ENCODE measurements at places on chromosomes 2 and 18. TPM values are rescaled to one million over a fixed set of nuclear protein-coding genes. Genes with fewer than 3 reads are reported as not detected.

DNA sequence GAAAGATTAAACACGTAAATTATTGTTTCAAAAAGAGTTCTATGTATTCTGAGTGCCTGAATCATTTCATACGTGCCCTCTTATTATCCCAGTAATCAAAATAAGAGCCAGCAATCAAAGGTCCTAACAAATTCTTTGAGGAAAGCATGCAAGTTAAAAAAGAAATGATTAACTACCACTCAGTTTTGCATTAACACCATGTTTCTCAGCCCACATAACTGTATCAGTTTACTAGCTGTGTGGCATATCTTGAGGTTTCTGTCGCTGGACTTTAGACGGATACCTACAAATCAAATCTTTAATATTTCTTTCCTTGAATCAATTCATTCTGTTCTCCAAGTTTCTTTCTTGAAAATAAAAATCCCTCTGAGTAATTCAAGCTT lies 668.9 kb upstream of the CHAC2 start:
- no peak for DNase-seq

DNA sequence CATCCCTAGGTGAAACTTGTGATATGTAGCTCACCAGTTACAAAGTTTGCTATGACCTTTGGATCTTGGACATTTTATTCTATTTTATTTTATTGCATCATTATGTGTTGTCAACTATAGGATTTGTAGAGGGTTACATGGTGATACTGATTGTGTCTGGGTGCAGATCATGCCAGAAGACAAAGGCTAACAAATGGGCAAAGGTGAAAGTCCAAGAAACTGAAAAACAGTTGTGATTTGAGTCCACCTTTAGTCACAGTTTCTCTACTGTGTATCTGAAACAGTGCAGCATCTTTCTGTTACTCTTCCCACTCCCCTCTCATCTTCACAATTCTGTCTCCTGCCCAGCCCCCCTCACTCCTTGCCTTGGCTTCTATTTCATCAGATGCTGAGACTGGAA lies 111.9 kb upstream of the LYPD6 start:
- no peak for DNase-seq

GRCh38 chr2:212727751-212728150 lies 189.1 kb upstream of the ERBB4 start:
- DNase-seq, result no peak

- DNase-seq, result no peak
Measured at GRCh38 chr18:49565612-49566011, 3.8 kb downstream of the LIPG start.

Gene C2orf66
- not detected for total RNA-seq

GRCh38 chr18:76823587-76824011 lies 1.2 kb downstream of the ZNF236 start:
- no peak for DNase-seq

DNA sequence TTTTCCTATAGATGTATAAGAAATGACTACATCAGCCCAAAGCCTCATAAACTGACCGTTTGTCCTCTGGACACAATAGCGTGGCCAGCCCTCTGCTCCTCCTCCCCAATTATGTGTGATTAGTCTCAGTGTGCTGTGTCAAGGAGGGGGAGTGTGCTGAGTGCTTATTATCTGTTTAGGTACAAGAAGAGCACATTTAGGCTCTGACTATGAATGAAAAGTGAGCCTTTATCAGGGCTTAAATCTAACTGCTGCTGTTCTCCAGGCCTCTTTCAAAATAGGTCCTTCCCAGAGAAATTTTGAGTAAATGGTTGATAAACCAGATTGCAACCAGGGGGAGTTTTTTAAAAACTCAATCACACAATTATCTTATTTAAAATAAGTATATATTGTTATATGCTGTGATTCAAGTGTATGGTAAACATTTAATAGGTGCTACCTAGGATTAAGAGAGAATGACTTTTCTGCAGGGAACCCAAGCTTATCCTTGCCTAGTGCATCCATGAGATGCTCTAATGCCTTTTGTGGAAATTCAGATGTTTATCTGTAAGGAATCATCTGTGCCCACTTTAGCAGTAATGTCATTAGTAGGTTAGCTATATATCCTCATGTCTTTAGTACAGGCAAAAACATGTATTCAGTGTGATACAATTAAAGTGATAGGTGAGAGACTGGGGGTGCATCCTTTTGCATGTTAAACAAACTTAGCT lies 168.7 kb upstream of the SIX3 start:
- no peak for DNase-seq

- DNase-seq, result no peak
Measured at GRCh38 chr2:172228177-172228808, 125.6 kb upstream of the DLX2 start.

Gene TRMT61B
- 24.6 TPM for total RNA-seq

Gene REG3A
- total RNA-seq, result not detected

DNA sequence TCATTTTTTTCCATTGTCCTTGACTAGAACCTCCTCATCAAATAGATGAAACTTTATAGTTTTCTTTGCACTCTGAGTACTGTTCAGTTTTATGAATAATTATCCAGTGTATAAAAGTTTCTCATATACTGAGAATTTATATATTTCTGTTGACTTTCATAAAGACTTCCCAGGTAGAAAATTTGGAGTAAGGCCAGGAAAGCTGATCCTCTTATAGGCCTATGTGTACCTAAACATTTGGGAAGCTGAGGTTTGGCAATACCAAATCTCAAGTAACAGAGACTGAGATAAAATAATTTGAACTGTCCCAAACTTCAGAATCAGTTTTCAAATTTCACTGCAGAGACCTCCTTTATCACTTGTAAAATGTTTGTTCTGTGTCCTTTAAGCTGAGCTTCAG lies 43.4 kb downstream of the CCDC102B start:
- DNase-seq, result no peak

Gene PROM2
- 0.32 TPM for total RNA-seq

DNA sequence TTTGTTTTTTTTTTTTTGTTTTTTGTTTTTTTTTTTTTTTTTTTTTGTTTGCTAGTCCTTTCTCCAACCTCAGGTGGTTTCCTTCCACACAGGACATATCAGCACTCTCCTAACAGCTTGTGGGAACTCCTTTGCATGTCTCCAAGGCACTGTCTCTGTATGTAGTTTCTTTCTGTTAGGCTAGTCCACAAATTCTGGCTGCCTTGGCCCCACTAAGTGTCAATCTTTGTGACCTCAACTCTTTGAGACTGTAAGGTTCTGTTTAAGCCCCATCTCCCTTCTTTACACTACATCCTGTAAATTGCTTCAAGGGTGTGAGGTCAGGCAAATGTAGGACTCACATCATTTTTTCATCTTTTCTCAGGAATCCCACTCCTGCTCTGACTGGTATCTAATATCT lies 85.1 kb downstream of the NCOA1 start:
- no peak for DNase-seq

DNA sequence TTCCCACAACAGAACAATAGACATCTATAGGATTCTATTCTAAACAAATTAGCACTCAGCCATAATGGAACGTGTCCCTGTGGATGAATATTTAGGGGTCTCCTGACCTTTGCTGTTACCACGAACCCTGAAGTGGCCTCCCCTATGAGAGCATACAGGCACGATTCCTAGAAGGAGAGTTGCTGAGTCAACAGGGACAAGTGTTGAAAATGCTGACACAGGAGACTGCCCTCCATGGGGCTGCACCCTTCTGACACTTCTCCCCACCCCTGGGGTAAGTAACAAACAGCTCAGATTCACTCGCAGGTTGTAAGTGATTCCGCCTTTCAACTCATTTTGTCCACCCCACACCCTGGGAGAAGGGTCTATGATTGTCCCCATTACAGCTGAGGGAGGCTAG lies 14.1 kb upstream of the STK25 start:
- no peak for DNase-seq

DNA sequence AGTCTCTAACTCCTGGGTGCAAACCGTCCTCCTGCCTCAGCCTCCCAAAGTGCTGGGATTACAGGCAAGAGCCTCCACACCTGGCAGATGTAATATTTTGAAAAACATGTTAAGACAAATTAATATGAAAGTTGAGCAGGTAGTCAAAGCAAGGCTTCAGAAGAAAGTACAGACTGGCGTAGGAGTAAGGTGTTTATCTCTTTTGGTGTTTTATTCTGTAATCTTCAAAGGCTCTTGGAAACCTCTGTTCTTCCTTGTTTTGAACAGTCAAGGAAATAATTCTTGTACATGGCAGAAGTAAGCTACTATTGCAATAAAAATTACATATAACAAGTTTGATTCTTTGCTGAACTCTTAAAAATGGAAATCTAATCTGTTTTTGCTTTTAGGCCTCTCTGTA lies 5.3 kb downstream of the RNF138 start:
- no peak for DNase-seq

Gene CDH2
- total RNA-seq, result 293 TPM

Gene SNORC
- total RNA-seq, result 0.46 TPM

Gene LYPD1
- total RNA-seq, result not detected

GRCh38 chr18:29056800-29057199 lies 879.9 kb upstream of the CDH2 start:
- DNase-seq, result no peak

GRCh38 chr18:24187049-24187448 lies 48.2 kb downstream of the CABYR start:
- no peak for DNase-seq

- DNase-seq, result no peak
Measured at GRCh38 chr18:77124452-77124922, 8.1 kb downstream of the MBP start.

Gene FOXI3
- total RNA-seq, result not detected

DNA sequence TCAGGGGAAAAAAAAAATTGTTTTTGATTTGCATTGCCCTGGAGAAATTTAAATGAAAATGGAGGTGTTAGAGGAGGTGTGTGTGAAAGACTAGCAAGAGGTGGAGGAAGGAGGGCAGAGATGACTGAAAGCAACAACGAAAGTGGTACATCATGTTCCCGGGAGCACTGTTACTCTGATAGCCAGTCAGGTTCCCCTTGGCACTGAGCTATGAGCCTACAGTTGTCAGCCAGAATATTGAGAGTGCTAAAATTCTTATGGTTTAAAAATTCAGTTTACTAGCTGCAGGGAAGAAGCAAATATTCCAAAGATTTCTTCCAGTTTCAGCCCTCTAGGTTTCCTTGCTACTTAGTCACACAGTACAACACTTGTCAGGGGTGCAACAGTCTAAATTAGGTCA lies 366.7 kb upstream of the DLGAP1 start:
- DNase-seq, result no peak

Gene AUP1
- 53.7 TPM for total RNA-seq

Gene GAD1
- total RNA-seq, result not detected

DNA sequence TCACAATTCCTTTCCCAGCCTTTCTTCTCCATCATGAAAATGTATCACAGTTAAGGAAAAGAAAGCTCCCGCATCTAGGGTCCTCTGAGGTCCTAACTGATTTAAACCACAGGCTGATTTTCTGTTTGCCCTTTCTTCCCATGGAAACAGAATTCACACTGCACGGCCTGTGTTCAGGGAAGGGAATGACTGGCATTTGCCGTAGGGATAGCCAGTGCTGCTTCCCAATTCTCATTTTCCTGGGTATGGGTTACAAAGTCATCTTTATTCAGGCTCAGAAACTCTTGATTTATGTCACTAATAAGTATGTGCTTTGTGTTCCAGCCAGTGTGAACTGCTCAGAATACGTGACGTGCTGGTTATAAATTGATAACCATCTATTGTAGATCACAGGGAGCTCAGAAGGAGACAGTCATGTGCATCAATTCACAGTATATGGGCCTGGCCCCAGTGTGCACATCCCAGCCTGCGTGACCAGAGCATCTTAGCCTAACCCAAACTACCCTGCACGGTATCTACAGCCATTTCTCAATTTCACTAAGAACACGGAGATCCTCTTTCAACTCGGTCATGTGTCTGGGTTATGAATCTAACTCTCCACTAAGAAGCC lies 163.3 kb downstream of the LRRC30 start:
- DNase-seq, result no peak
